Effector memory CD4-positive, alpha-beta T cell (primary cell): ENCODE measurements at places on chromosomes 4 and X.

DNA sequence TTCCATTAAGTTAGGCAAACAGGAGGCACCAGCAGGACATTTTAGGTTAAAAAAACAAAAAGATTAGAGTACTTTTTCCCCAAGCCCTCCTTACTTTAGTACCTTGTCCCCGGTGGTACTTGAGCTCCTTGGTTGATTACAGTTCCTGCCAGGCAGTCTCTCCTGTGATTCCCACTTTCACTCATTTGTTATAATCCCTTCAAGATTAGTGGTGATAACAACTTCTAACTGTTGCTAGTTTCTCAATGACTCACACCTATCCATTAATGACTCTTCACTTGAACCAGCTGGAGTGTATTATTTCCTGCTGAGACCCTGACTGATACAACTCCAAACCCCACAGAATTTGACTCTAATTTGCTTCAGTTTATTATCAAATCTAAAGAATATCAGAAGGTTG lies 765.0 kb upstream of the DIAPH2 start:
- no peak for DNase-seq

DNA sequence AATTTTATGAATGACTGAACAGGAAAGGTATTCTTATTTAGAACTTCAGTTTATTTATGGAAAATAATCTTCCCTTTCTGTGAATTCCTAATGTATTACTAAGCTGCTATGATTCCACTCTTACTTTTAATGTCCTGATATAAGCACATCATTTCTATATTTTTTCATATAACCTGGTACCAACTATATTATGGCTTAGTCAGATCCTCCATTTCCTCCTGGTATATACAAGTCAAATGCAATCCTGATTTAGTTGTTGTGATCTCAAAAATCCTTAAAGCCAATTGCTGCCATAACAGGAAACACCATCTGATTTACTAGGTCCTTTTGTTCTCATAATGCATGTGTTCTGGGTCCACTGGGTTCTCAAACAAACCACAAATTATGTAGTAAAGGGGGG lies 26.8 kb downstream of the TRMT2B start:
- no peak for DNase-seq

DNA sequence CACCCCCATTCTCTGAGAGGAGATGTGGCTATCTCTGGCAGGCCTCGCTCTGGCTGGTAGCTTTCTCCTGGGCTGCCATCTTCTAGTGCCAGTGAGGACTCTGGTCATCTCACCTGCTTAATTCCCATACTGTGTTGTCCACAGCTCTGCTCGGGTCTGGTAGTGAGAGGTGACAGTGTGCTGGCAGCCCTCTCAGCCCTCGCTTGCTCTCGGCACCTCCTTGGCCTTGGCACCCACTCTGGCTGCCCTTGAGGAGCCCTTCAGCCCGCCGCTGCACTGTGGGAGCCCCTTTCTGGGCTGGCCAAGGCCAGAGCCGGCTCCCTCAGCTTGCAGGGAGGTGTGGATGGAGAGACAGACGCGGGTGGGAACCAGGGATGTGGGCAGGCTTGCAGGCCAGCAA lies 52.7 kb downstream of the CPLX1 start:
- no peak for DNase-seq

DNA sequence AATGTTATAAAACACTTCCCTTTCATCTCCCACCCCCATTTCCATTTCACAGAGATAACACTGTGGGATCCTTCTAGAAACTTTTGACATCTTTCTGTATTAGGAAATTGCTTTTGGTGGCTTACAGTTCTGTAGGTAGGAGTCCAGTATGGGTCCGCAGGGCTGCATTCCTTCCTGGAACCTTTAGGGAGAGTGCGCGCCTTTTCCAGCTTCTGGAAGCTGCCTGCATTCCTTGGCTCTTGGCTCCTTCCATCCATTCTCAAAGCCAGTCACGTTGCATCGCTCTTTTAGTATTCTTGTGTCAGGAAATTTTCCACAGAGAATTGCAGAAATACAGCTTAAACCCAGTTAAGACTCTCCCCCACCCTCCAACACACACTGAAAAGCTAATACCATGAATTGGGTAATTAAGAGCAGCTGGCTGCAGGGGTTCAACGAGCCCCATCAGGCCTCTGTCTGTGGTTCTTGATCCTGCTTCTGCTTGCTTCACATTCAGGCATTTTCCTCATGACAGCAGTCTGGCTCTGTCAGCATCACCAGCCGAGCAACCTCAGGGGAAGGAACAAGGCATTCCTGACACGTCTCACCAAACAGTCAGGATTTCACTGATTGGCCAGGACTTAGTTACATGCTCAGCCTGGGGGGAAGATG lies 48.8 kb downstream of the SEPTIN11 start:
- no peak for DNase-seq

DNA sequence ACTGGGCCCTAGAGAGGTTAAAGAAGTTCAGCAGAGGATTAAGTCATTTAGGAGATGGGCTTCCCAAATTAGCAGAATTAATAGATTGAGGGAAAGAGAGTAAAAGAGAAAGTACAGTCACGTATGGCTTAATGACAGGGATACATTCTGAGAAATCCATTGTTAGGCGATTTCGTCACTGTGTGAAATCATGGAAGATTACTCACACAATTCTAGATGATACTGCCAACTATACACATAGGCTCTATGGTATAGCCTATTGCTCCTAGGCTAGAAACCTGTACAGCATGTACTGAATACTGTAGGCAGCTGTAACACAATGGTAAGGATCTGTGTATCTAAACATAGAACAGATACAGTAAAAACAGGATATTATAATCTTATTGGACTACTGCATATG lies 180.6 kb downstream of the RNF150 start:
- no peak for DNase-seq

- no peak for DNase-seq
Measured at GRCh38 chr4:168183717-168184571, 91.6 kb downstream of the ANXA10 start.

DNA sequence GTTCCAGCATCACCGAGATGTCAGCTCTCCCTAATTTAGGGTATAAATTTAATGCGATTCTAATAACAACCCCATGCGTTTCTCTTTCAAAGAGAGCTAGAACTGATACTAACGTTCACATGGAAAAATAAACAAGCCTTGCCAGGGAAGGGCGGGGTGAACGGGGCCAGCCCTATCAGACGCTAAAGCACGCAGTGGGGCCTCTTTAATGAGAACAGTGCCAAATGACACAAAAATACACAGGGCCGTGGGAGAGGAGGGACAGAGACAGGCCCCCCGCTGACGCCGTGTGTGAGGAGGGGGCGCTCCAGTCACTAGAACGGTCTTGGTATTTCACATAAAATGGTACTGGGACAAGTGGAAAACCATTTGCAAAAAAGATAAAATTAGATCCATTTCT lies 21.3 kb upstream of the ADRA2C start:
- DNase-seq, result no peak

DNA sequence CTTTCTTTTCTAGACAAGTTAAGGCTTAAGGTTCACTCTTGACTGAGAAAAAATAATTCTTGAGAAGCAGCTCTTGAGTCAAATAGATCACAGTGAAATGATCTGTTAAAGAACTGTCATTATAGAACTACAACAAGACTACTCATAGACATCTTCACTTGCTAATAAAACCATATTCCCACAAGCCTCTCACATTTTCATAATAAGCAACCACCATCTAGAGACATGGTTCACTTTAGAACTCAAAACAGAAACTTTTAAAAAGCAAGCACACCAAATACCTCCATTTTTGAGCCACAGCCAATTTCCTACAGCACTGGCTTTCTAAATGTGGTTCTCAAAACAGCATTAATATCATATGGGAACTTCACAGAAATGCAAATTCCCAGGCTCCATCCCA lies 309.5 kb downstream of the TMA16 start:
- DNase-seq, result no peak

DNA sequence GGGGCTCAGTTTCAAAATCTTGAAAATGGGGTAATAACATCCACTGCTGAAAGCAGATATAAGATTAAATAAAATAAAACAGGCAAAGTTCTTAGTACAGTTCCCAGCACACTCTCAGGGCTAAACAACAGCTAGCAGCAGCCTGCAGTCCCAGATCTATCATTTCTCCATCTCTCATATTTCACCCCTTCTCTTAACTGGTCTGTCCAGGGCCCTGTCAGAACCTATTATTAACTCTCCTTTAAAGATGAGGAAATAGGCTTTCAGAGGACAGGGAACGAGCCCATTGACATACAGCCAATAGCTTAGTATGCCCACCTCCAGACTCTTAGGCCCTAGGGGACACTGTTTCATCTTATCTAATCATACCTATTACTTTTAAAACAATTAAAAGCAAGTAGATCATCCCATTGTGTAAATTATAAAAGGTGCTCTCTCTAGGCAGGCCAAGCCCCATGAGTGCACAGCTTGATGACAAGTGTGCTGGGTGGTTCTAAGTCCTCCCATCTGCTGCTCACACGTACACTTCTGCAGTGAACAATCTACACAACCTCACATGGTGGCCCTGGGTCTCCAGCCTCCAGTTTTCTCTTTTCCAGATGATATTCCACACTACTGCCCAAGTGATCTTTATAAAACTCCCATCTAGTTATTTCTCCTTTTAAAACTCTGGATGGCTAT lies 119.0 kb downstream of the APBB2 start:
- DNase-seq, result no peak

DNA sequence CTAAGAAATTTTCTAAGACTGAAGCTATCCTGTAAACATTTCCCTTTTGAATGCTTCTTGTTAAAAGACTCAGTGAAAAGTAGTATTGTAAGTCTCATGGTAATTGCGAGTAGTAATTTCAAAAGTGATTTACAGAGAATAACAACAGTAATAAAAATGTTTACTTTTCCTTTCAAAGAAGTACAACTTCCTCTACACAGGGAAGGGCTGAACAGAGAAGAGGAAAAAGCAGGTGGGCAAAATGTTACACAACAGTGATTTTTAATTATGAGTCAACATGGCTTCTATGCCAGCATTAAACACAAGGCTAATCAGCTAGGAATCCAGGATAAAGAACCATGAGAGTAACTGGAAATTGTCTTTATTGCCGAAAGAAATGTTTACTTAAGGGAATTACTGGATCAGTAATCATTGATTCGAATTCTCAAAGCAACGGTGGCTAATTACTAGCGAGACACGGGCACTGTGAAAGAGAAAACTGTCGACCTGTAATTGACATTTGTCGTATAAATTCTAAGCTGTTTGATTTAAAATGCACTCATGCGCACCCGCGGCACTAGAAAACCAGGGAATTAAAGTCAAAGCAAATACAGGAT lies 15.4 kb downstream of the UTP3 start:
- DNase-seq, result no peak

DNA sequence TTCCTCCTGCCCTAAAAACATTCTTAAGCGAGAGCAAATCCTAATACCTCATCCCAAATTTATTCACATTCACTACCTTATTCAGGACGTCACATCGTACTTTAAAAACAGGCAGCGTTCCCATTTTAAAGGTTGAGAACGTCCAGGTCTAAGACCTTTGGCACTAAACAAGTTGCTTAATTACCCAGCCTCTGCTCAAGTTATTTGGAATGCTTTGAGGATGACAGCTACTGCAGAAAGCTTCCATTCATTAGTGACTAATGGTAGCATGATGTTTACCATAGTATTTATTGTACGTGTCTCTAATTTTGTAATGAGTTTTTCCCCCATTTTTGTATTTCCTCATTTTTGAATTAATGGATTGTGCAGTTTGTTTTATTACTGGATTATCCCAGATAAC lies 1.5 kb downstream of the USP38 start:
- DNase-seq, result no peak

- DNase-seq, result no peak
Measured at GRCh38 chrX:96147681-96148080, 537.0 kb upstream of the DIAPH2 start.

DNA sequence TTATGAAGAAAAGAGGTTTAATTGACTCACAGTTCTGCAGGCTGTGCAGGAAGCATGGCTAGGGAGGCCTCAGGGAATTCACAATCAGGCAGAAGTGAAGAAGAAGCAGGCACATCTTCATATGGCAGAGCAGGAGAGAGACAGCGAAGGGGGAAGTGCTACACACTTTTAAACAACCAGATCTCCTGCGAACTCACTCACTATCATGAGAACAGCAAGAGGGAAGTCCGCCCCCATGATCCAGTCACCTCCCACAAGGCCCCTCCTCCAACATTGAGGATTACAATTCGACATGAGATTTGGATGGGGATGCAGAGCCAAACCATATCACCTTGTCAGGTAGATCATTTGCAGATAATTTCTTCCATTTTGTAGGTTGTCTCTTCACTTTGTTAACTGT lies 555.5 kb upstream of the MAGEB2 start:
- no peak for DNase-seq

GRCh38 chrX:87468941-87469340 lies 48.7 kb upstream of the KLHL4 start:
- DNase-seq, result no peak

- DNase-seq, result no peak
Measured at GRCh38 chrX:120350450-120351138, 11.3 kb upstream of the ATP1B4 start.

DNA sequence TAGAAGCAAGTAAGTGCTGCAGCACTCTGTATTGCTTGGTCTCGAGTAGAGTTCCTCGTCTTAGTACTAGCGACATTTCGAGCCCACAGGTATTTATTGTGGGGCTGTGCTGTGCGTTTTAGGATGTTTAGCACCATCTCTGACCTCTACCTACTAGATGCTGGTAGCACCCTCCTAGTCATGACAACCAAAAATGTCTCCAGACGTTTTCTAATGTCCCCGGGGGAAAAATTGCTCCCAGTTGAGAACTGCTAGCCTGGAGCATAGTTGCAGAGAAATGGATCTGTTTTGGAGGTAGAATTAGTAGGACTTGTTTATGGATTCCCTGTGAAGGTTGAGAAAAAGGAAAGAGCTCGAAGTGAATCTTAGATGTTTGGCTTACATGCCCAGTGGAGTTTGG lies 287.2 kb downstream of the TENM3 start:
- DNase-seq, result no peak

DNA sequence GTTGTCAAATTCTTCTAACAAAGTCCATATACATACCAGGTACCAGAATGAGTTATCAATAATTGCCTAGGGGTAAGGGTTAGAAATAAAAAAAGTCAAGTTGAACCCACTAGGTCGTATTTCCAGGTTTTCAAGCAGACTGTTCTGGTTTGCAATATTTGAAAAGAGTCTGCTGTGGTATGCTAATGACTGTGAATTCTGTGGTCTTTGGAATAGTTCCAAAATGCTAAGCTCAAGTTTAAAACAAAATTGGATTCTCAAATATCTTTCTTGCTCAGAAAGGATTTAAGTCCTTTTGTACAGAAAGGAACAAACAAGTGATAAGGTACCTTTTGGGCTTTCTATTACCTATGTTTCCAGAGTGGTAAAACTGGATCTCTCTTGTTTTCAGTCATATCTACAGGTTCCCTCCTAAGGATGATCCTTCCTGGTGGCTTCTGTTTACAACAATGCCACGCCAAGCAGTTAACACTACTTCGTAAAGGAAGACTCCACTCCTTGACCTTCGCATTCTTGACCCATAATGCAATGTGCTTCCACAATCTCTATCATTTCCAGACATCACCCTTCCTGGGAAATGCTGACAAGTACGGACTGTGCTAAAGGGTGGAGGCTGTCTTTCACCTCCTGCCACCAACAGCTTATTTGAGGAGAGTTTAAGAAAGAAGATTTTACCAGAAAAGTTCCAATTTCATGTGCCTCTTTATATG lies 531.7 kb upstream of the FTHL17 start:
- no peak for DNase-seq

GRCh38 chr4:105709081-105709450 lies 482 bp downstream of the GSTCD start:
- no peak for DNase-seq
